Amniotic epithelial cell (primary cell): ENCODE measurements at places on chromosomes 4 and X.

- DNase-seq = no peak
These were observed 14.6 kb downstream of the SAT1 start for GRCh38 chrX:23797371-23798128.

DNA sequence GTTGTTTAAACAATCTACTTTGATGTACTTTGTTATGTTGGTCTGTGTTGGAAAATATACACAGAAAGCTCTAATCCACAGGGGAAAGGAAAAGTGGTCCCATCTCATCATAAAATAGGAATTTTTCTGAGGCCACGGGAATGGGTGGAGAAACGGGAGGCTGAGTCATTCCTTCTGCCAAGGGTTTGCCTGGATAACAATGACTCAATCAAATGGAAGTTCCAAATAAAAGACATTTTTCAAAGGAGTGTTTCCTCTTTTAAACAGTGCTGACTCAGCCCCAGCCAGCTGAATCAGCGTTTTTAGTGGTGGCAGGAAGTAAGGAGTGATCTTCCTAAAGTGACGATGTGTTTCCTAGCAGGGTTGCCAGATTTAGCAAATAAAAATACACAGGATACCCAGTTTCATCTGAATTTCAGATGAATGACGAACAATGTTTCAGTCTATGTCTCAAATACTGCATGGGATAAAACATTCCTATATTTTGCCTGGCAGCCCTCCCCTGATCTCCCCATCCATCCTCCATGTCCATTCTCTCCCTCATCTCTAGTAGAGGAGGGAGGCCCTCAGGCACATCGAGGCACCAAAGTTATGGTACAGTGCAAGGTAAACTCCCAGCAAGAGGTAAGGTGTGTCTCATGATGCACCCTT, 345.4 kb upstream of the GATB start:
- peak; percentile 93 for DNase-seq

DNA sequence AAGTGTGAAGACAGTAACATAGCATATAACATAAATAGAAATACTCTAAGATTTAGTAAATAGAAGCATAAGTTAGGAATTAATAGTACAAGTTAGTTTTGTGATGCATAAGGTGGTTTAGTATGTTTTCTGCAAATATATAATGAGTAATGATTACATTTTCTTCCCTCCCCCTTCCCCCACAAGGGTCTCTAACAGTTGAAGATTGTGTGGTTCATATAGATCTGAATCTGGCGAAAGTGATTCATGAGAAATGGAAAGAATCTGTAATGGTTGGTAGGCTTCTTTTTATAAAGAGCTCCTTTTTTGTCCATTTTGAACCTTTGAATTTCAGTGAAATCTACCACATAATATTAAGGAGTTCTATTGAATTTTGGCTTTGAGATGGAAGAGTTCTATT, 66.3 kb downstream of the N4BP2 start:
- DNase-seq = no peak

- DNase-seq = peak; percentile 37
These were observed 76.1 kb downstream of the ARHGAP6 start for GRCh38 chrX:11589641-11590040.

GRCh38 chr4:10015140-10015753, 6.0 kb downstream of the SLC2A9 start:
- DNase-seq = peak; percentile 23
